ENCODE measurements at places on chromosomes 1 and 21. TPM values are rescaled to one million over a fixed set of nuclear protein-coding genes. Genes with fewer than 3 reads are reported as not detected.

Gene CELA2A
- total RNA-seq: not detected

Gene KRTAP10-2
- total RNA-seq: not detected

Gene GPR157
- total RNA-seq: 13.0 TPM

Gene KRTAP19-1
- not detected for total RNA-seq

Gene CRYZ
- 30.5 TPM for total RNA-seq

Gene TTC34
- 0.11 TPM for total RNA-seq

Gene C2CD2
- 8.6 TPM for total RNA-seq

Gene PPP1R8
- total RNA-seq: 23.9 TPM

Gene TNFRSF8
- total RNA-seq: 6.0 TPM

Gene THEM5
- total RNA-seq: not detected

Data from right atrium auricular region (tissue), 2 donors.